ENCODE measurements at places on chromosomes 3 and 15.

GRCh38 chr3:150597646-150598045, 5.5 kb upstream of the SELENOT start:
- no peak for DNase-seq

- DNase-seq = no peak
These were observed 97.2 kb upstream of the FLNB start for GRCh38 chr3:57910990-57911389.

DNA sequence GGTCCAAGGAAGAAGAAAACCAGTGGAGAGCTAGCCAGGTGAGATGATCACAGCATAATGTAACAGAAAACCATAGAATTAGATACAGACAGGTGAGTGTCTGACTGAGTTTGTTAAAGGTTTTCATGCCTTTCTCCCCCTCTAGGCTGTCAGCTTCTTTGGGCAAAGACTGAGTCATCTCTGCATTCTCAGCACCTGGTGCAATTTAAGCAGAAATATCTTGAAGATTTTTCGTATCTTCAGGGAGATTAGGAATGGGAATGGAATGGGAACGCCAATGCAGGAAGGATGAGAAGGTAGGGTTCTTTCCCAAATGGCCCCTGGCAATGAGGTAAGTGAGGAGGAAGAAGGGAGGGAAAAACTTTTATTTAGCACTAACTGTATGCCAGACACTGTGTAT, 122.0 kb upstream of the SLC7A14 start:
- DNase-seq = no peak

- DNase-seq = no peak
These were observed 249.8 kb downstream of the POLQ start for GRCh38 chr3:121295979-121296378.

Measured in stimulated activated CD4-positive, alpha-beta T cell treated with anti-CD3 and anti-CD28 coated beads, TNF-alpha, amount 100 ng/mL, for 48 hours (primary cell).